Fibroblast of the conjunctiva (primary cell): ENCODE measurements at places on chromosomes 6 and 20.

DNA sequence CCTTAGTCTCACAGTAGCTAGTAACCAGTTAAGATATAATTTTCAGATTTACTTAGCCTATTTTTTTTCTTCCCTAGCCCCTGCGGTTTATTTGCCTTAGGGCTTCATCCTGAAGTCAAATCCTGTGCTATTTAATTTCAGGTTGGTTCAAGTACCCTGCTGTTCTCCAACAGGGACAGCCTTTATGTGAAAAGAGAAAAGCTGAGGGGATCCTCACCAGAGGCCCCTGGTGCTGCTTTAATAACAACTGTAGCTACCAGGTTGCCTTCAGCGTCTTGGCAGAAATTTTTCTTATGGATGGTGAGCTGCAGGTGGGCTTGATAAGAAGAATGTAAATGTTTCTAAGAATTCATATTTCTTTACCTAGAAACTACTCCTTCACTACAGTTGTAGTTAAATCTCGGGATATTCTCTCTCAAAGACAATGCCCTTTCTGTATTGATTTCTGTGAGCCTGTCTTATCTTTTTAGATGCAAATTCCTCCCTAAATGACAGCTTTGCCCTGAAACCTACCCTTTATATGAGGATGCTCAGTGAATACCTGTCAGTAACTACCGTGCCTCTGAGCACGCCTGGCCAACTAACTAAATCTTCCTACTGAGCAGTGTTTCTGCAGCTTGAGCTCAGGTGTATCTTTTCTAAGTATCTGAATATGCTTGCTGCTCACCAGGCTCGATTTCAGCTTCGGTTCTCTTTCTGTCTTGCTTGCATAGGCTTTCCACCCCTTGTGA is 320.5 kb downstream of the MMUT start:
- DNase-seq = no peak

- no peak for DNase-seq
Measured at GRCh38 chr6:129673748-129674147, 36.2 kb downstream of the ARHGAP18 start.

DNA sequence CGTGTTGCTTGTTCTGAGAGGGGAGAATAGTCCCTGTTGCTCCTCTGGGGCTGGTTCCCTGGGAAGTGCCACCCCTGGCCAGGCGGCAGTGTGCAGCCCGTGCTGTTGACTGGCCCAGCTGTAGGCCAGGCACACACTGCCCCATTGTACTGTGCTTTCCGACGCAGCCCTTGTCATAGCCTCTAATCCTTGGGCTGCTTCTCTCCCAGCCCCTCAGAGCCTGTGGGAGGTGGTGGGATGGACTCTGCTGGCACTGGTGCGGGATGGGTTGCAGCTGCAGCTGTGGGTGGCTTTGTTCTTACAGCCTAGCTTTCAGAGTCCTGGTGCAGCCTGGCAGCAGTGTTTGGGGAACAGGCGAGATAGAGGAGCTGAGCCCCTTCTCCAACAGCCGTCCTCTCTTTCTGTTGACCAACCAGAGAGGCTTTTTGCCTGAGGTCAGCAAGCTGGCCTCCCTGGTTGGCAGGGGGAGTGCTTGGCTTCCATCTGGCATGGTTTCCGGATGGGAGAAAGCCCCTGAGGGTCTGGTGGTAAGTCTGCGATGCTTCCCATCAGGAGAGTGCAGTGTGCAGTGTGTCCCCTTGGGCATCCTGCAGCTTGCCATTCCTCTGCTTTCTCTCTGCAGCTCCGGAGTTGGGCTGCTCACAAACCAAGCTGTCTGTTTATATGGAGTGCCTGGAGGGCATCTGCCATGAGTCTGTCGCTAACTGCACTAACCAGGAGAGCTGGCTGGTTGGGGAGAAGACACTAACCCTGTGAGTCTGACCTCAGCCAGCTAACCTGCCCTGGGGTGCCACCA is 12.1 kb downstream of the TJAP1 start:
- DNase-seq = no peak

DNA sequence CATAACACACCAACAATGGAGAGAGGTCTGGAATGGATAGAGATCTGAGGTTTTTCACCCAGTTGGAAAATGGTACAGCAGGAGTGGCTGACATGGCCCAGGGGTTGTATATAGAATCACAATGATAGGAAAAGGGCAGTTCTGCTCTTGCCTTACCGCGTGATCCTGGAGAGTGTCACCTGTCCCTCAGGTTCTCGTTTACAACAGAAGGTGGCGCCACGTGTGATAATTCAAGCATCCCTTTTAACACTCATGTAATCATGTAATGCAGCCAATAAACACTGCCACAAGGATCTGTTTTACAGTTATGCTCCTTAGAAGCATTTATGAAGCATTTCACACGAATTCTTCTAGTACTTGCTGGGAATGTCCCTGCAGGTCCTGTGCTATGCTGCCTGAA is 12.9 kb upstream of the WFDC2 start:
- no peak for DNase-seq

DNA sequence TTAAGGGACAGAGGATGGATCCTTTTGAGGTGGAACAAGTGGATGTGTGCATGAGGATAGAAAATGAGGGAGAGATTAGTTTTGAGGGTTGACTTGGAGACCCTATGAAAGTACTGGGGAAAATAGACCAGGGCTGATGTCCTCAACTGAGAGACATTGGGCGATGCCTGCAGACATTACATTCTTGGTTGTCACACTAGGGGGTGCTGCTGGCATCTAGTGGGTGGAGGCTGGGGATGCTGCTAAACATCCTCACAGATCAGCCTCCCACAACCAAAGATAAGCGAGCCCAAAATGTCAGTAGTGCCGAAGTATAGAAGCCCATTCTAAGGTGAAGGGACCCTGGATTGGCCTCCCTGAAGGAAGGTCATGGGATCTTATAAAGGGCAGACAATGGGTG is 63.3 kb downstream of the MOCS1 start:
- no peak for DNase-seq

- DNase-seq = no peak
Measured at GRCh38 chr6:10838794-10839333, 525 bp upstream of the MAK start.

DNA sequence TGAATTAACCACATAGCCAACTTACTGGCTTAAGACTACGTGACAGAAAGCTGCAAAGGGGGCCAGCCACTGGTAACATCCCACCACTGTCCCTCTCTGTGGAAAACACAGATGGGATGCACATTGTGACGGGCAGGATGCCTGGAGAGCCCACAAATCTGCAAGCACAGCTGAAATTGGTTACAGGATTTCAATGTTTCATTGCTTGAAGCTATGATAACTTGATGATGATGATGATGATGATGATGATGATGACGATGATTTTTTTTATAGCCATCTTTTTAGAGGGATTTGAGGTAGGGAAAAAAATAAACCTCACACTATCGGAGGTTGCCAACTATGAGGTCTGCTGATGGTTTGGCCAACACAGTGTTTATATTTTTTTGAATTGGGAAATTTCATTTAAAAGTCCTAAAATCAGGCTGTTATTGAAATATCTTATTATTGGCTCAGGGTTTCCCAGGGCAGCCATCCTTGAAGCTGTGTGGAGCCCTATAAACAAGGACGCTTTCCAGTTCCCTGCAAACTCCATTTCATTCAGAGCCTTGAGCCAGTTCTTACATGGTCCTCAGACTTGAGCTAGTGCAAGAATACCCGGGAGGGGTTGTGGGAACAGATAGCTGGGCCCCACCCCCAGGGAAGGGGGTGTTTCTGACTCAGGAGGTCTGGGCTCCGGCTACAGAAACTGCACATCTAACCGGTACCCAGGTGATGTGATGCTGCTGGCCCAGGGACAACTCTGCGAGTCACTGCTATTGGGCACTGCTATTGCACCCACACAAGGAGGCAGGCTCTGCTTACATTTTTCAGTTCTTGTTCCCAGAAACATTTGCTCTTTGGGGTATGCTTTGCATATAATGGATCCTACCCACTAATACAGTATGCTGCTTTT is 27.1 kb downstream of the BCAS1 start:
- DNase-seq = no peak

DNA sequence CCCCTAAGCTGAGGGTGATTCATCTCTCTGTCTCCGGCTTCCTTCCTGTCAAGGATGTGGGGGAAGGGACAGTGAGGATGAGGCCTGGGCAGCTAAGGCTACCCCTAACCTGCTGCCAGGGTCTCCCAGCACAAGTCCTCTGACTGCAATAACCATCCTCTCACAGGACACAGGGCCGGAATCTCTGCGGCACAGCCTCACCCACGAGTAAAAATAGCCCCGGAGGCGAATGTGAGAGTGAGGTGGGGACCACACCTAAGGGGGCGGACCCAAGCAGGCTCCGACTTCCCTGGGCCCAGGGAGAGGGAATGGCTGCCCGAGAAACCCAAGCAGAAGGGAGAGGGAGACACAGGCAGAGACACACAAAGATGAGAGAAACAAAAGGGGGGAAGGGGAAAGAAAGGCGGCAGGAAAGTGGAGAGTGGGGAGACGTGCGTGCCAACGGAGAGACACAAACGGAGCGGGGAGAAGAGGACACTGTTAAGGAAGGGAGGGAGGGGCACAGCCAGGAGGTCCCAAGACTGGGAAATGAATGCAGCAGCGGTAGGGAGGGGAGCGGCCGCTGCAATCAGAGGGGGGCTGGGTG is 1.4 kb downstream of the CLIC1 start:
- DNase-seq = no peak

DNA sequence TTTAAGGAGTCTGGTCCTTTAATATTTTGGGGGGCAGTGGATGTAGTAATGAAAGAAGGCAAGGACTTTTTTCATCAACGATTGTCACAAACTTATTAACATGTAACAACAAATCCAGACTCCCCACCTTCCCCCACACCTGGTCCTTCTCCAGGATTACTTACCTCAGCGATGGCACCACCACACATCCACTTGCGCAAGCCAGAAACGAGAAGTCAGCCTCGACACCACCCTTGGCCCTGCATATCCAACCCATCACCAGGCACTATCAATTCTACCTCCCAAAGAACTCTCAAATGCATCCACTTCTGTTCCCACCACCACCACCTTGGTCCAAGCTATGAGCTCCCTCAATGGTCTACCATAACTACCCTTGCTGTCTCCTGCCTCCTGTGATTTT is 6.6 kb downstream of the EZR start:
- DNase-seq = no peak
